Osteocyte (in vitro differentiated cells): ENCODE measurements at places on chromosomes 11 and 22. TPM values are rescaled to one million over a fixed set of nuclear protein-coding genes. Genes with fewer than 3 reads are reported as not detected.

Gene FXYD2
- 0.91 TPM in 1 of 2 replicates, not detected in the other for total RNA-seq

Gene TRIM21
- total RNA-seq, result 19.3 and 20.9 TPM in 2 replicates

DNA sequence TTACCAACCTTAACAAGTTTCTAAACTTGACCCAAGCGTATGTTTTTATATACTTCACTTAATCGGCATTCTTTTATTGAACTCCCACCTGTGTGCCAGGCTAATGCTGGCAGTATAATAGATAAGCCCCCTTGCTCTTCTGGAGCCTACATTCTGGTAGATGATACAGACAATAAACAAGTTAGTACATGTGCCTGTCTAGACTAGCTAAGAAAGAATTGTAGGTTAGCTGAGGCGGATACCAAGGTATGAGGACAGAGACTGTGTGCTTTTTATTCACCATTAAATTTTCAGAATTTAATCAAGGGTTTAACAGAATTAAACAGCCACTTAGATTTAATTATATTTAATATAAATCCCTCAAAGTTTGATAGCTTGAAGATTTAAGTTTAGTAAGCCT lies 45.7 kb downstream of the TTC17 start:
- H3K4me3 ChIP-seq, result no peak overlapping the region
- no peaks in the 10 kb centered on the region for H3K4me1 ChIP-seq
- DNase-seq, result no peak
- H3K27me3 ChIP-seq, result no peaks in the 10 kb centered on the region
- H3K27ac ChIP-seq, result no peak overlapping the region

GRCh38 chr11:72391638-72392423 lies 42.5 kb downstream of the CLPB start:
- no peaks in the 10 kb centered on the region for H3K27me3 ChIP-seq
- no peaks in the 10 kb centered on the region for H3K4me1 ChIP-seq
- H3K36me3 ChIP-seq, result peaks cover 4% of the 10 kb centered on the region
- no peak for DNase-seq
